ENCODE measurements at places on chromosomes 1 and 21. TPM values are rescaled to one million over a fixed set of nuclear protein-coding genes. Genes with fewer than 3 reads are reported as not detected.

Gene FCGR3B
- not detected for total RNA-seq

Gene CCDC190
- total RNA-seq: not detected

Gene OR2T2
- total RNA-seq: not detected

Gene IFI44
- 0.65 TPM for total RNA-seq

Gene CD101
- total RNA-seq: 0.19 TPM

Gene ZDHHC18
- total RNA-seq: 38.1 TPM

Gene ALPL
- 0.24 TPM for total RNA-seq

Gene KCNA3
- total RNA-seq: not detected

Gene TTC22
- total RNA-seq: not detected

Gene AIRE
- total RNA-seq: not detected

Gene TMEM82
- not detected for total RNA-seq

Gene CFAP107
- total RNA-seq: not detected

Gene NR5A2
- total RNA-seq: 2.7 TPM

Gene CYP4Z1
- not detected for total RNA-seq

Gene HSD3B1
- total RNA-seq: not detected

Gene SEMA6C
- total RNA-seq: 1.9 TPM

Gene OR2L8
- total RNA-seq: not detected

Gene KRTAP13-2
- not detected for total RNA-seq

Gene RIMS3
- 1.7 TPM for total RNA-seq

Gene WNT3A
- total RNA-seq: not detected

Gene AMY1B
- total RNA-seq: not detected

Gene ATP1A4
- total RNA-seq: not detected

Gene AMY1C
- total RNA-seq: not detected

Gene KLHDC9
- total RNA-seq: 2.0 TPM

Gene HCRTR1
- not detected for total RNA-seq

Gene PAQR6
- total RNA-seq: 2.4 TPM
